Astrocyte of the cerebellum (primary cell): ENCODE measurements at places on chromosomes 2 and 18.

- DNase-seq = no peak
Observed at GRCh38 chr18:42780171-42780570, 335.3 kb downstream of the RIT2 start.

- DNase-seq = no peak
Observed at GRCh38 chr2:230323385-230324106, 3.4 kb upstream of the SP140L start.

DNA sequence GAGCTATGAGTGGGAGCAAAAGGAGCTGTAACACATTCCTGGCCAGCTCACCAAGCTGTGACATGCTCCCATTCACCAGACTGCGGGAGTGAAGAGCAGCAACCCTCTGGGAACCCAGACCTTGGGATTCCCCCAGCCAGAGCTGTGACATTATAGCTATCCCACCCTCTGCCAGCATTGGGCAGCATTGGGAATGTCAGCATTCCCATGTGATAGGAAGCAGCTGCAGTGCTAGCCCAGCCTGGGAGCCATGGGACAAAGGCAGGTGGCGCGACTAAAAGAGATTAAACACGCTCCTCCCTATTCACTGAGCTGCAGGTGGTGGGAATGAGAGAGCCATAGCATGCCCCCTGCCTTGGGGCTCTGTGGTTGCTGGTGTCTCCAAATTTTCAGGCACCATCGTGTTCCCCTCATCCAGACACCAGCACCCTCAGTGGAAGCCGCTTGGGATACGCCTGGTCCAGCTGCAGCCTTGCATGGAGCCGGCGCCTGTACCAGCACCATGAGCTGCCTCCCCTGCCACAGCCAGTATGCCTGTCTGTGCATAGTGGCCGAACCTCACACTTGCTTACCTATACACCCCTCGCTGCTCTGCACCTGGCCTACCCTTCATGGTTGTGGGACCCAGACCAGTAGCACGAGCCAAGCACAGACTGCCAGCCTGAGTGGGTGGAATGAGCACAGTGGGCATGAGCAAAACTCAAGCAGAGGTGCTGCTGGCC lies 695.6 kb upstream of the GCFC2 start:
- DNase-seq = no peak

DNA sequence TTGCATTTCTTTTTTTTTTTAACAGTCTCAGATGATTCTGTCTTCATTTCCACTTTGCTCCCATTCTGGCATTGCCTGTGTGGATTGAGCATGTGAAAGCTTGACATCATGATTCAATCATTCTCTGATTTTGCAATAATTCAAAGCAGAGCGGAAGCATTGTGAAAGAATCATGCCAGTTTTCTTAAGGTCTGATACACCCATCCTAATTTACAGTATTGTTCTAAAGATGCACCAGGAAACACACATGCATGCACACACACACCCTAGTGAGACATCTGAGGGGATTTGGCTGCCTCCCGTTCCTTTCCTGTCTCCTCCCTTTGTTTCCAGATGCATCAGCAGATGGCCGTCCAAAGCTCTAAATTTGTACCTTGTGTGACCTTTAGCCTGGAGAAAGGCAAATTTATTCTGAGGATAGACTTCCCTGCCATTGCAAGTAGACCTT lies 97.3 kb downstream of the FMNL2 start:
- no peak for DNase-seq
